Effector CD4-positive, alpha-beta T cell (primary cell): ENCODE measurements at places on chromosomes 7 and 10.
A peak's percentile ranks its signal among the peaks of the same experiment; 100 is the strongest.

DNA sequence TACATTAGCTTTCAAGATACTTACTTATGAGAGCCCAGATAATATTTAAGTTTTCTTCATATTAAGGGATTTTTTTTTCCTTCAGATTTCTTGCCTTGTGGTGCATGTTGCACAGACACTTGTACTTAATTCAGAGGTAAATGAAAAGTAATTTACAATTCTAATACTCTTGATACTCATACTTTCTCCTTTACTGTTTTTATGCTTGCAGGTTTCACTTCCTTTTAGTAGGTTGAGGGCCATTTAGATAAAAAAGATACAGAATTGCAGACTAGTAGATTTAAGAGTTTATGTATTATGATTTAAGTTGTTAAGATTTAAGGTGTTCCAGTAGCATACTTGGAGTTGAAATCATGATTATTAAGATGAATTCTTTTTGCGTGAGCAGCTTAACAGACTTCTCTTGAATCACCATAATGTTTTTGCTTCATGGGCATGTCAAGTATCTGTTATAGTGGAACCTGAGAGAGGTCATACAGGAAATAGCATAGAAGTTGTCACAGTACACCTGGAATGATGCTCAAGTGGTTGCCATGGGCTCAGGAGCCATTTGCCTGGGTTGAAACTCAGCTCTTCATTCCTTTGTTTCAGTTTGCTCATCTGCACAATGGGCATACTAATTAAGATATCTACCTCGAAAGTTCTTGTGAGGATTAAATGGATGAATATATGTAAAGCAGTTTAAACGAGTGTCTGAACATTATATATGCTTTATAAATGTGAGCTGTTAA, 174.8 kb upstream of the PRPS1L1 start:
- no peak for DNase-seq

GRCh38 chr7:50339990-50340500, 35.5 kb downstream of the IKZF1 start:
- peak; percentile 56 for DNase-seq

DNA sequence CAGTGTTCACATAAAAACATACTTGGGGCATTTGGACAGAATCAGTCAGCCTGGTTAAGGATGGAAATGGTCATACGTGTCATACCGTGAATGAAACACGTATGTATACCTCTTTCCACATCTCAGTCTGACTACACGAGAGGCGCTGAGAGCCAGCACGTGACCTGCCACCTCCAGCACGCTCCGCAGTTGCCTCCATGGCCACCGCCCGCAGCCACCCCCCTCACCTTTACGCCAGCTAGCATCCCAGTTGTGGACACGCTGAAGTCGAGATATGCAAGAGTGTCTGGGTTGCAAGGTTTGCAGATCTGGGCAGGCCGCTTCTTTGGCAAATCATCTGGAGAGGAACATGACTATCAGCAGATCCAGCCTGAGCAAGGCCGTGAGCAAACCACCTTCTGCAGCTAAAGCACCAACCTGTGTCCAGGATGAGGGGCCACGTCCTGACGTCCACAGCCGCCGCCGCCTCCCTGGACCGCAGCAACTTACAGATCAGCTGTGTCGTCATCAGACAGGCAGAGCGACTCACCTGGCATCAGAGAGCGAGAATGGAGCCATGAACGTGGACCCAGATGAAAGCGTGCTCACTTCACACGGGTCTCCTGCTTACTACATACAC, 209.4 kb downstream of the ZMYND11 start:
- DNase-seq, result no peak

DNA sequence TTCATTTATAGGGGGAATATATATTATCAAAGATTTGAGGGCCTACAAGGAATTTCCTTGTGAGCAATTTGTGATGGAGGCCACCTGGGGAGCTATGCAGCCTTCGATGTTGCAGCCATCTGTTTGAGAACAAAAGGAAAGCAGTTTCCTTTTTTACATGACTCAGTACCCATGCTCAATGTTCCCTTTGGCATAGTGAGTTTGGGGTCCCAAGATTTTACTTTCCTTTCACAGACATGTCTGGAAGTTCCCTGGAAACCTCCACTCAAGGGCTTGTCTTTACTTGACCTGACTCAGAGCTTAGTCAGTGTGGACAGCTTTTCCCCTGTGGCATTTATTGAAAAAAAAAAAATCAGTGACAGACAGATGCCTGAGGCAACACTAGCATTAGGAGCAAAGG, 73.5 kb upstream of the VIPR2 start:
- DNase-seq, result no peak

DNA sequence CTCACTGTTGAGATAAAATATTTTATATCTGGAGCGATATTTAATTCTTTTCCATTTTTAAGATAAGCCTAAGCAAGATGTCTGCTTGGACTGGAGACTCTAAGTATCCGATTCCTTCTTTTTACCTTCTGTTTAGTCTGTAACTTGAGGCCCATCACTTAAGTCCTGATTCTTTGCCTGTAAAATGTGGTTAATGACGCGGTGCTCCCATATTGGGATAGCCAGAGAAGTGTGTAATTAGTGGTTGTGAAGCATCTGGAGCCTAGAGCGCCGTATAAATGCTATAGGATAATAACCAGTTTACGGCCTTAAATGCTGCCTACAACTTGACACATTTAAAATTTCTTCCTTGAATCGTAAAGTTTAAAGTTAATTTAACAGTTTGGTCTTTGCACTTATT, 132.9 kb downstream of the CHN2 start:
- DNase-seq, result no peak

DNA sequence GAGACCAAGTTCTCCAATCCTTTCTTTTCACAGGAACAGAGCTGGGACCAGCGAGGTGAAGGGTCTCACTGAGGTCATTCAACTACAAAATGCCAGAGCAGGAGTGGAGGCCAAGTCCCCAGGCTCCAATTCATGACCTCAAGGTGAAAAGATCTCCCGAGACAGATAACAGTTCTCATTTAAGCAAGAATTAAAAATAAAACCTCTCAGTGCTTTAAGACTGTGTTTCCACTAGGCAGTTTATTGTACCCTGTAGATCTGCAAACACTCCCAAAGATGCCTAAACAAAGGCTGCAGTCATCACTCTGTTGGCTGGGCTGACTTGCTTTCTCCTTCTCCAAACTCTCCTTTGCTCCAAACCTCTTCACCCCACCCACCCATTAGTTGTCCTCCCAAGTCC, 74.8 kb upstream of the CXCL12 start:
- DNase-seq, result no peak

- no peak for DNase-seq
Observed at GRCh38 chr7:39365751-39366295, 200.4 kb upstream of the YAE1 start.

GRCh38 chr10:23139677-23140076, 44.3 kb downstream of the MSRB2 start:
- DNase-seq, result no peak

GRCh38 chr10:67622511-67622910, 73.5 kb downstream of the CTNNA3 start:
- no peak for DNase-seq
